ENCODE measurements at places on chromosomes 1 and 21.

DNA sequence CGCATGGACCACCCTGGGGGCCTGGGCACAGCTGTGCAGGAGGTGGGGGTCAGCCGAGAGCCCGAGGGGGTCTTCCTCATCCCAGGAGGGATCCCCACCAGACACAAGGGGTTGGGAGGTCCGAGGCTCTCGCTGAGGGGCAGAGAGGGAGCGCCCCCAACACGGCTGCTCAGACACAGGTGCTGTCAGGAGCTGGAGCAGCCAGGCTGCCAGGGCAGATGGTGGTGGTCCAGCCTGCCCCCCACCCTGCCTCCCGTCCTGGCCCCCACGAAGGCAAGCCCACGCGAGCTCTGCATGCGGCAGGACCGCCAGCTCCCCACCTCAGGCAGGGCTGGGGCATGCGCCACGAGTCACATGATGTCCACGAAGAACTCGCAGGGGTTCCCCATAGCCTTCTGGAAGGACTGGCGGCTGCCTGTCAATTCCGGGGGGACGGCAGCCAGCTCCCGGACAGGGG lies 4.7 kb downstream of the TAS1R3 start:
- DNase-seq = no peak

- DNase-seq = no peak
Measured at GRCh38 chr21:44431300-44431699, 24.0 kb upstream of the LRRC3 start.

DNA sequence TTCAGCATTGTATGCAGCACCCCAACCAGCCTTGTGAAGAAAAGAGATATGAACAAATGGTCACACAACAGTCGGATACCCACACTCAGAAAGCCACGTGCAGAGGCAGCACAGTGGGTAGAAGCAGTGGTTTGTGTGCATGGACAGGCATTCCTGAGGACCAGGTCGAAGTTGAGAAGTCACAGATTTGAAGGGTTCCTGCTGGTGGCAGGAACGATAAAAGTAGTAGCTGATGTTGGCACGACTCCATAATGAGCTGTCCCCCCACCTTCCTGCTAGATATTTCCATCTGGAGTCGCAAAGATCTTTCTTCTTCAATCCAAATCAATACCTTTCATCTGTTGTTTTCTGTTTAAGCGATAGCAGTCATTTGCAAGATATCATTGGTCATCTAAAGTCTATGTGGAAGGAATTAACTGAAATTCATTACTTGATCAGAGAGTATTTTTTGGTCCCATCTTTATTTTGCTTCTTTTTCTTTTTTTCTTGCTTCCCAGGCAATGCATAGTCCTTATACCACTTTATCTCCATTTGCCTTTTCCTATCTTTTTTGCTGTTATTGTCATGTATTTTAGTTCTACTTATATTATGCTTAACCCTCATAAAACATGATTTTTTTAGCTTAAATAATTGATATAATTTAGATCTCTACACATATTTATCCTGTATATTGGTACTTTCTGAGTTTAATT lies 176.4 kb downstream of the DHRS3 start:
- DNase-seq = no peak

DNA sequence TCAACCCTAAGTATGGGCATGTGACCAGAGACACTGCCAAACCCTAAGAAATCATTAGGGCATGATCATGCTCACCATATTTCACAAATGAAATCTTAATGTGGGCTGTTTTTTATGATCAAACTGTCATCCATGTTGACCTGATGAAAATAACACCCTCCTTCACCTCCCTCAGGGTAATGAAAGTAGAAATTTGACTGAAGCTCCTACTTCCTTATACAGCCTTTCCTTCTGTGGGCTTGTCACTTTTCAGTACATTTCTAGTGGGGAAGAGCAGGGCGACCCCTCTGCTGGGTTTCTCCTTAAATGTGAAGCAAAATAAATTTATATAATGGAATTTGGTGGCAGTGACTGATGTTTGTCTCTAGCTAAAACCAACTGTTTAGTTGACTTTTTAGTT lies 25.9 kb downstream of the IVNS1ABP start:
- no peak for DNase-seq

DNA sequence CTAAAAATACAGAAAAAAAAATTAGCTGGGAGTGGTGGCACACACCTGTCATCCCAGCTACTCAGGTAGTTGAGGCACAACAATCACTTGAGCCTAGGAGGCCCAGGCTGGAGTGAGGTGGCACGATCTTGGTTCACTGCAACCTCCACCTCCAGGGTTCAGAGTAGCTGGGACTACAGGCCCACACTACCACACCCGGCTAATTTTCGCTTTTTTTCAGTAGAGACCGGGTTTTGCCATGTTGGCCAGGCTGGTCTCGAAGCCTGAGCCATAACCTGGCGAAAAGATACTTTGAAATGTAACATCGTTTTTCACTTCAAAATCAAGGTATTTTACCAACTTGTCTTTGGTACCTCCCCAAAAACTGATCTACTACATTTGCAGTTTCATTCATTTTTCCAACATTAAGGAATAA lies 6.1 kb downstream of the GAS5 start:
- no peak for DNase-seq

DNA sequence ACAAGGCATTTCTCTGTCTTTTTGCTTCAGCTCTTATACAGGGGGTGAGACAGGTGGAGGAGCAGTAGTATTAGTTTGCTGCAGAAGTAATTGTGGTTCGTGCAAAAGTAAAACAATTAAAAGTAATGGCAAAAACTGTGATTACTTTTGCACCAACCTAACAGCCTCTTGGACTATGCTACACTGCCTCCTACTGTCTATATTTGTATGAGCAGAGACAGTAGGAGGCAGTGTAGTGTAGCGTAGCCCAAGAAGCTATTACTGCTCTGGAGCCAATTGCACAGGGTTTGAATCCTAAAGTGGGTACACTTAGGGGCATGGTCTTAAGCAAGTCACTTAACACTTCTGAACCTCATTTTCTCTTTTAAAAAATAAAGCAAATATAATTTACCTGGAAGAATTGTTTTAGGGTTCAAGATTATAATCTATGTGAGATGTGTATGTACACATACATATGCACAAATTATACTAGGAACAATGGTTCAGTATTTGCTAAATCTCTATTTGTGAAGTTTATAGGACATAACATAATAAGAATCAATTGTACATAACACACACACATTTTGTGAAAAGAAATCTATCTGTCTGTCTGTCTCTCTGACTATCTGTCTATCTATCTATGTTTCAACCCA lies 103.8 kb downstream of the BRINP3 start:
- peak; percentile 4 for DNase-seq

Data from left kidney (tissue), 8 donors.